Hepatocyte (in vitro differentiated cells): ENCODE measurements at places on chromosomes 6 and 20. TPM values are rescaled to one million over a fixed set of nuclear protein-coding genes. Genes with fewer than 3 reads are reported as not detected.

DNA sequence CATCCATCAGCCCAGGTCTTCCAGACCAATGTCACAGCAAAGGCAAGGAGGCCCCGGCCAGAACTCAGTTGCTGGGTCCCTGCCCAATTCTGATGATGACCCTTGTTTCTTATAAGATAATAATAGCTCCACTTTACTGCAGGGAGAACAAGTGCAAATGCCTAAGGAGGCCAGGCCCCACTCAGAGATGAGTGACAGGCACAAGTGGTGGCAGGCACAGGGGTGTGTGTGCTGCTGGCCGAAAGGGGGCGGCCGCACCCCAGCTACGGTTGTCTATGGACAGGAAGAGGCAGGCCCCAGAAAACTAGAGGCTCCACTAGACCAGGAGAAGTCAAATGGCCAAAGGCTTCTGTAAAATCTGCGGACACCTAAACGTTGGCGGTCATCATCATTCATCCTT lies 28.6 kb downstream of the GNAS-AS1 start:
- H3K4me1 ChIP-seq: no peaks in the 10 kb centered on the region
- no peak for DNase-seq
- H3K27ac ChIP-seq: no peak overlapping the region
- no peak overlapping the region for H3K4me3 ChIP-seq
- no peaks in the 10 kb centered on the region for H3K36me3 ChIP-seq
- no peaks in the 10 kb centered on the region for H3K27me3 ChIP-seq

- H3K4me3 ChIP-seq: no peak overlapping the region
- H3K4me1 ChIP-seq: no peaks in the 10 kb centered on the region
- no peaks in the 10 kb centered on the region for H3K36me3 ChIP-seq
- DNase-seq: no peak
- no peak overlapping the region for H3K27ac ChIP-seq
Observed at GRCh38 chr6:167056370-167056769, 57.2 kb downstream of the CEP43 start.

DNA sequence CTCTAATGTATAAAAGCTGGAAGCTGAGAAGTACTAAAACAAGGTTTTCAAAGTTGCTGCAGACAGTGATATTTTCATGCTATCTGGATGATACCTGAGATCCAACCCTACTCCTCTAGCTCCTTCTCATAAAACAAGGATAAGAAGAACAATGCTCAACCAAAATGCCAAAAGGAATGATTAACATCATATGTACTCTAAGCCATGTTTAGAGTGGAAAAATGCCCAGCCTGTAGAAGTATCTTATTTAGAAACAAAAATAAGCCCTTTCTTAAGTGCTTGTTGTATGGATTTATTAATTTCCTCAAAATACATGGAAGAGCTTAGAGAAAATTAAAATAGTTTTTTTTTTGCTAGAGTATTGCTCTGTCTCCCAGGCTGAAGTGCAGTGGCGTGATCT lies 23.7 kb downstream of the ECHDC1 start:
- DNase-seq: no peak
- no peak overlapping the region for H3K27ac ChIP-seq
- H3K27me3 ChIP-seq: no peaks in the 10 kb centered on the region
- H3K4me1 ChIP-seq: no peaks in the 10 kb centered on the region
- no peak overlapping the region for H3K4me3 ChIP-seq
- H3K36me3 ChIP-seq: no peaks in the 10 kb centered on the region

GRCh38 chr20:31915491-31916280 lies 36.2 kb downstream of the PDRG1 start:
- no peaks in the 10 kb centered on the region for H3K36me3 ChIP-seq
- no peaks in the 10 kb centered on the region for H3K27me3 ChIP-seq
- H3K27ac ChIP-seq: no peak overlapping the region
- no peak overlapping the region for H3K4me3 ChIP-seq

DNA sequence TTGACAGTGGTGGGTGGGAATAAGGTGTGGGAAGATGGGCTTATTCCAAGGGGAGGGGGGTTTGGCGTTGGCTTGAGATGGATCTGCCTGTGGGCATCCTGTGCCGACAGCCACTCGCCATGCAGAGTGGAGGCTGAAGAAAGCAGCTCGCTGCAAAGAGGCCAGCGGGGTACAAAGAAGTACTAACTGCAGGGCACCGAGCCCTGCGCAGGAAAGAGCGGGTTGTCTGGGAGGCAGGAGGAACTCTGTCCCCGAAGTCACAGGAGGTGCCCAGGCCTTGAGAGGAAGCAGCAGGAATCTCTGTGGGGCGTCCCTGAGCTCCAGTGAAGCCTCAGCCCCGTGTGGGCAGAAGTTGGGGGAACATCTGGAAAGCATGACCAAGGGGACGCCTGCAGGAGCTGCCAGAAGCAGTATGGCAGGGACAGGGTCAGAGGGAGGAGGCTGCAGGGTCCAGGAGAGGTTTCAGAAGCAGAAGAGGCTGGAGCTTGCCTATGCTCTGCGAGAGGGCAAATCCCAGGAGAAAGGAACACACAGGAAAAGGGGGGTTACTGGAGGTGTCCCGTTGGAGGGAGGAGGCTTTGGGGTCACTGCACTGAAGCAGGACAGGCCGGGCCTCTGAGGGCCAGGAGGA lies 77.2 kb downstream of the THBS2 start:
- no peaks in the 10 kb centered on the region for H3K36me3 ChIP-seq
- H3K27me3 ChIP-seq: no peaks in the 10 kb centered on the region
- no peak for DNase-seq
- no peaks in the 10 kb centered on the region for H3K4me1 ChIP-seq

- no peak for DNase-seq
Observed at GRCh38 chr6:161677188-161677587, 403.3 kb upstream of the AGPAT4 start.

DNA sequence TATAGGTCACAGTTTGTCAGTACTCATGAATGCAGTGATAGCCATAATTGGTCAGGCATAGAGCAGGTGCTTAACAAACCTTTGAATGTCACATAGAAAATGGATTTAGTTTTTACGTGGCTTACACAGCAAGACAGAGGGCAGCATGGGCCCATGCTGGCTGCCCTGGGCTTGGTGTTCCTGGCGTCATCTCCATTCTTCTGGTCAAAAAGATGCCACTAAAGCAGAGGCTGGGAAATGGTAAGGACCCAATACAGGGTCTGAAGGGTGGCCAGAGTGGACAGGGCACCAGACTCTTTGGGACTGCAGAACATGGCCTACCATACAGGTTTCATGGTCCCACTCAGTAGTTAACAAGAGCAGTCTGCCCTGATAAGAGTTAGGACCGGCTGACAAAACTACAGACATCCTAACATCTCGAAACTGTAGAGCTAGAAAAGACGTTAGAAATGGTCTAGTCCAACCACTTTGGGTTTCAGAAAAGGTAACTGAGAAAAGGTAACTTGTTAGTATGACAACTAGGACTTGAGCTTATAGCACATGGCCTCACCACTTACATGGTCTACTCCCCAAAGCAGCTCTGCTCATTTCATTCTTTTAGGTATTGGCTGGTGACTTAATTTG lies 22.6 kb downstream of the HEBP2 start:
- no peaks in the 10 kb centered on the region for H3K4me1 ChIP-seq
- no peaks in the 10 kb centered on the region for H3K36me3 ChIP-seq
- no peaks in the 10 kb centered on the region for H3K27me3 ChIP-seq
- DNase-seq: no peak

SNAP25 gene
- total RNA-seq: 3.6 and 3.7 TPM in 2 replicates
